ENCODE measurements at places on chromosomes 2 and 18.

DNA sequence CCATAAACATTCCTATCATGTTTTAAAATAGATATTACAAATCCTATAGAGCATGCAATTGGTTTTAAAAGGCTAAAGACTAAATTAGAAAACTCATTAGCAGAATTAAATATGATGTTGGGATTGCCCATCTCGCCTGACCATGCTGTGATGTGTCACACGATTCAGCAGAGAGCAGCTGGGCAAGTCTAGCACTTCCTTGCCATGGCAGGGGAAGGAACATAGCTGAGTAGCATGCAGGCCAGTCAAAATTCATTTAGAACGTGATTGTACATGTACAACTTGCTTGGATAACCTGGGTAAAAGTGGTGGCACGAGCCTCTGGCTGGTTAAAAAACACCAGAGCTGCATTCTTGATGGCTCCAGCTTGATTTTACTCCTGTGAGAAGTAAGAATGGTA is 81.3 kb downstream of the SCN3A start:
- DNase-seq = no peak

DNA sequence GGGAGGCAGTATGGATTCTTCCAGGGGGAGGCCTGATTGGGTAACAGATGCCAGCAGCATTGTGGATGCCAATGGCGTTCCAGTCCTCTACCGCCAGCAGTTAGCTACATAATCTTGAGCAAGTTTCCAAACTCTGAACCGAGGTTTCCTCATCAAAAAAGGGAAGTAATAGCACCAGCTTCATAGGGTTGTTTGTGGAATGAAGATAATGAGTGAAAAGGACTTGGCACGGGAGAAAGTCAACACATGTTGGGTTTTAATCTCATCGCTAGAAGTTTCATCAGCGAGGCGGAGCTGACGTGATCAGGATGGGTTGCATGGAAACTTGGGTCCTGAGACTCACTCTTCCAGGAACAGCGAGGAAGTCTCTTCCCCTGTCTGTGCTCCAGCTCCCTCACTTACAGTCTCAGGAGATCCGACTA is 266.7 kb downstream of the SH3BP4 start:
- DNase-seq = peak; percentile 53

DNA sequence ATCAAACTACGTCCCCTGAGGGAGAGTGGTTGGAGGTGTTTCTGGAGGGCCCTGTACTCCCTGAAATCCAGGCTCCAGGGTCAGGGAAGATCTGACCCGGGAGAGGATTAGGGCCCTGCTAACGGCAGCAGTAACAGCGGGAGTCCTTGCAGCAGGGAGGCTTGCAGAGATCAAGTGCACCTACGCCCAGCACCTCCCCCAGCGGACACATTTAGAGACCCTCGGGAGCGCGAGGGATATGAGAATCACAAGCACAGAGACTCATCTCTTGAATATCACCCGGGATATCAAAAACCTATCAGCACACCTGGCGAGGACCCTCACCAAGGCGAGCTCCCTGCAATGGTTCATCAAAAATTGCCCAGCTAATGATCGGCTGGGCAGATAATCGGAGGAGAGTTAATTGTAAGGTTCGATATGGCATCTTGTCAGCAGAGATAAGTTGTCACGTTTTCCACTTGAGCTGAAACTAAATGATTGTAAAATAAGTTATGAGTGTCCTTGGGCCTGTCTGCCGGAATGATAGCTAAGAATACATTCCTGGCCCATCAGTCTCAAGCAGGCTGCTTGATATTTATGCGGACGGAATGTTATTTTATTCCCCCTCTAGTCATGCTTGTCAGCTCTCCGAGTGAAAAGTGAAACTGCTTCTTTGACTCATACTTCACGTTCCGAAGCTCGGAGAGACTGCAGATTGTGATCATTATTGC is 209.8 kb downstream of the GBX2 start:
- DNase-seq = peak; percentile 5

DNA sequence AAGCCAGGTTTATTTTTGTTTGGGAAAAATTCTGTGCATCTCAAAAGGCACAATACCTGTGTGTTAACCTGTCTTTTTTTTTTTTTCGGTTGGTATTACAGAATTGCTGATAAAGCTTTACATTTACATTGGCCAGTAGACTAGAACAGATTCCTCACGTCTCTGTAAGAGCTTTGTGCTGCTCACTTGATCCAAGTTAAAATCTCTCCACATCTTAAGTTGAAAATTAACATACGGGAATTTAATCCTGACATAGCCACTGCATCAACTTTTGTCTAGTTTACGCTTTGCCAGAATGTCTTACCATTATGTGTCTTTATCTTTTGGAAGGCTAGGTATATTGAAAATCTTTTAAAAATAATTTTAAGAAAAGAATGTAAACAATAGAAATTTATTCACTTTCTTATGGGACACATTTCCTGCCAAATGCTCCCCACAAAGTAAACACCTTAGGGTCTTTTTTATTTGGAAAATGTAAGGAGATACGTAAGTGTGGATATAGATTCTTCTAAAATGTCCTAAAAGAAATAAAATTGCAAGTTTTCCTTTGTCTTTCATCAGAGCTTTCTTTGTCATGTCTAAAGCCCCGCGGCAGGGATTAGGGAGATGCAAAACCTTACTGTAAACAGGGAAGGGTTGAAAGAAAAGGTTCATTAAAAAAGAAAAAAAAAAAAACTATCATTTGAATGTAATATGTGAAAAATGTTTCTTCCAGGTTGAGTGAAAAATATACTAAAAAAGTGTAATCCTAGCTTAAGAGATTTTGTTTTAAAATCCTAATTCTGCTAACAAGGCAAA is 912.8 kb downstream of the NRXN1 start:
- no peak for DNase-seq

- no peak for DNase-seq
Measured at GRCh38 chr18:8681196-8681595, 24.2 kb upstream of the MTCL1 start.
